ENCODE measurements at places on chromosomes 13 and 19.

DNA sequence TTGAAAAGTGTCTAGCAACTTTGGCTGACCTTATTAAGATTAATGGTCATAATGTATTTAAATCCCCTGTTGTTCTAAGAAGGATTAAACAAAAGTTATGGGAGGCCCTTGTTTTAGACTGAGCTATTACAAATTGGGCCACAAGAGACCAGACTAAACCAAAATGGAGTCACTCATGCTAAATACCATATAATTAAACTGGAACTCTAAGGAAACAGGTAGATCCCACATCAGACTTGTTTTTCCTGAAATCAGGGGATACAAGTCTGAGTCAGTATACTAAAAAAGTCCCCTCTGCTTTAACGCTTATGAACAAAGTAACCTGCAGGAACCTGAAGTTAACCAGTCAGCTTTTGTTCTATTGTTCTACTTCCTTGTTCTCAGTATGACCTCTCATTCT is 305.9 kb upstream of the SGCG start:
- no peak for DNase-seq

GRCh38 chr19:16897856-16898161 is 9.0 kb downstream of the F2RL3 start:
- DNase-seq, result no peak

DNA sequence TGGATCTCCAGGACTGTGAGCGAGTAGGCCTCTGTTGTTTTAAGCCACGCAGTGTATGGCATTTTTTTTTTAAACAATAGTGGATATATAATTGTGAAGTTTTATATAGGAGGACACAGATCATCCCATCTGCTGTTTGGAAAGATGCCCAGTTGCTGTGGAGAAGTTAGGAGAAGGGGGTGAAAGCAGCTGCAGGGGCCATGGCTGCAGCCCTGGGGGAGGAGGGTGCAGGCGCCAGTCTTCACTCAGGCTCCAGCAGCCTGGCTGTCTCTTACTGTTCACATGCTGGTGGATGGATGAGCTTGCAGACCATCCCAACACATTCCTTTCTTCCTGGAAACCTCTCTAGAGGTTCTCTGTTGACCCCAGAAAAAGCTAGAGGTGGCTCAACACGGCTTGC is 242.3 kb downstream of the TEX29 start:
- DNase-seq, result no peak

DNA sequence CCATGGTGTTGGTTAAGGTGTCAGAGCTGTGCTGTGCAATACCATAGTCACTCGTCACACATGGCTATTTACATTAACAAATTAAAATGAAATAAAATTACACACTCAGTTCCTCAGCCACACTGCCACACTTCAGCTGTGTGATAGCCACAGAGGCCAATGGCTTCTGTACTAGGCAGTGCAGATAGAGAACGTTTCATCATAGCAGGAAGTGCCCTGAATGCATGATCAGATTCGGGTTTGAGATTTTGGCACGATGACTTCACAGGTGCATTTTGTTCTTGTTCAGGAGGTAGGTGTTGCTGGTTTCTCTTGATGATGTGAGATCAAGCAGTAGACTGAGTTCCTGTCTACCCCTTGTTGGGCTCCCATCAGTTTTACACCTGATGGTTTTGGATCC is 6.5 kb downstream of the ARMC6 start:
- DNase-seq, result no peak

DNA sequence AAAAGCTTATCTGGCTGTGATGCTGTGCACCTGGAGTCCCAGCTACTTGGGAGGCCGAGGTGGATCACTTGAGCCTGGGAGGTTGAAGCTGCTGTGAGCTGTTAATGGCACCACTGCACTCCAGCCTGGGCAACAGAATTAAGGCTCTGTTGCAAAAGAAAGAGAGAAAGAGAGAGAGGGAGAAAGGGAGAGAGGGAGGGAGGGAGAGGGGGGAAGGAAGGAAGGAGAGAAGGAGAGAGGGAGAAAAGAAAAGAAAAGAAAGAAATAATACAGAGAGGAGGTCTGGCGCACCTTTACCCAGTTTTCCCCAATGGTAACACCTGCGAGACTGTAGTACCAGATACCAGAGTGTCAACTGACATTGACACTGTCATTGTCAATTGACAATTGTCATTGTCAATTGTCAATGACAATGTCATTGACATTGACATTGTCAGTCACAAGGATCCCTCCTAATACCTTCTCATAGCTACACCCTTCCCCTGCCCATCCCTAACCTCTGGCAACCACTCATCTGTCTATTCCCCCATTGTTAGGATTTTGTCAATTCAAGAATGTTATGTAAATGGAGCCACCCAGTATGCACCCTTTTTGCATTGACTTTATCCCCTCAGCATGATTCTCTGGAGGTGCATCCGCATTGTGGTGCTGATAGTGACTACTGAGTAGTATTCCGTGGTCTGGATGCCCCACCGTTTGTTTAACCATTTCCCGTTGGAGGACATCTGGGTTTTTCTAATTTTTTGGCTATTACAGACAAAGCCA is 21.3 kb downstream of the PAK4 start:
- DNase-seq, result no peak

DNA sequence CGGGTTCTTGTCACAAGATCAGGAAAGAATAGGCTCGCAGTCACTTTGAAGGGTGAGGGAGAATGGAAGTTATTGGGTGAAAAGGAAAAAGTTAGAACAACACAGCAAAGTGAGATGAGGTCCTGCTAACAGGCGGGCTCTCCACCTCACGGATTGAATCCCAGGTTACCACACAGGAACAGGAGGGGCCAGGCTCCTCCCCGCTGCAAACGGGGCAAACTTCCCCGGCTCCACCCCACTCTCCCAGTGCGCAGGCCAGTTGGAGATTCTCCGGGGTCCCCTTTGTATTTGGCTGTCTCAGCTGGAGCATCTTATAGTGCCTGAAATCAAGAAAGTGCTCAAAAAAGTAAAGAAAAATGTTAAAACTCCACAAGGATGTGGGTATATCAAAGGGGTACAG is 78.3 kb upstream of the IPO5 start:
- DNase-seq, result no peak

- DNase-seq, result no peak
Measured at GRCh38 chr13:27043013-27043412, 128.6 kb downstream of the USP12 start.

- no peak for DNase-seq
Measured at GRCh38 chr19:39828015-39828653, 5.8 kb downstream of the DYRK1B start.

DNA sequence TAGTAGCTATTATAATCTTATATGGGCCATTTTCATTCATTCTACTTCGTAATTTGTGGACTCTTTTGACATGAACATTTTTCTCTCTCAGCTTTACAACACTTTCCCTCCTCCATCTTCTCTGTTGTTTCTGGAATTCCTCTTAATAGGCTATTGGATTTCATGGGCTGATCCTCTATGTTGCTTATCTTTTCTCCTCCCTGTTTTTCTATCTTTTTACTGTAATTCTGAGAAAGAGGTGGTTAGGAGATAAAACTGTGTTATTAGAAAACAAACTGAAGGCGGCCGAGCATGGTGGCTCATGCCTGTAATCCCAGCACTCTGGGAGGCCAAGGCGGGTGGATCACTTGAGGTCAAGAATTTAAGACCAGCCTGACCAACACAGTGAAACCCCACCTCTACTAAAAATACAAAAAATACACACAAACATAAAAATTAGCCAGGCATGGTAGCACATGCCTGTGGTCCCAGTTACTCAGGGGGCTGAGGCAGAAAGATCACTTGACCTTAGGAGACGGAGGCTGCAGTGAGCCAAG is 188.1 kb downstream of the UGGT2 start:
- no peak for DNase-seq

DNA sequence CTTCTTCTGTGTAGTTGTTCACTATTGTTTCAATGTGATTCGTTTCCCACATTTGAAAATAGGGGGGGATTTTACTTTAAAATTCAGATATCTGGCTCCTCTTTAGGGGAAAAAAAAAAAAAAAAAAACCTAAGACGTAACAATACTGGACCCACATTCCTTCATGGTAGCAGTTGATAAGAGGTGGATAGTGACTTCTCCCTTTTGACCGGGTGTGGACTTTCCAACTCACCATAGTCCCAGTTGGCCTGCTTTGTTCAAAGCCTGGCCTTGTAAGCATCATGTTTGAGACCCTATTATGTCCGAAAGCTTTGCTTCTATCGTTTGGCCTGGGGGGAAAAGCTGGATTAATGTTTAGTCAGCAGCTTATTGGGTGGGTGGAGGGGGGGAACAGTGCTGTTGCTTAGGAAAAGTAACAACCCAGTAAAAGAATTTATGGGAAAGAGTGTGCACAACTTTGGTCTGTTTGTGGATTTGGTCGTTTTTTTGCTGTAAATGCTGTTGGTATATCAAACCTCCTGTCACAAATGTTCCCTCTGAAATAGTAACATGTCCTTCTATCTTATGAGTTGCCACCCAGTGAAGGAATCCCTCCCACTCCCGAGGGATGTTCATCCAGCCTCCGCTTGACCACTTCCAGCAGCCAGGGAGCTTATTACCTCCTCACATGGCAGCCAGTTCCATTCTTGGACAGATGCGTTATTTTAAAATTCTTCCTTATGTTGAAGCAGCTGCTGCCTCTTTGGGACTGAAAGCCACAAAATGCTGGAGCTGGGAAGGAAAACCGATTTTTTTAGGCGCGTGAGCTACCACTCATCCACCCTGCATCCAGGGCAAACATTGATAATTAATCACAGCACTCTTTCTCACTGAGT is 10.4 kb downstream of the SAMD4B start:
- no peak for DNase-seq

GRCh38 chr13:54077569-54077968 is 1049.0 kb downstream of the OLFM4 start:
- DNase-seq, result no peak

All from stimulated activated CD8-positive, alpha-beta memory T cell treated with anti-CD3 and anti-CD28 coated beads, Interleukin-15, amount 100 ng/mL, for 48 hours (primary cell).